ENCODE measurements at places on chromosomes 5 and 9.

DNA sequence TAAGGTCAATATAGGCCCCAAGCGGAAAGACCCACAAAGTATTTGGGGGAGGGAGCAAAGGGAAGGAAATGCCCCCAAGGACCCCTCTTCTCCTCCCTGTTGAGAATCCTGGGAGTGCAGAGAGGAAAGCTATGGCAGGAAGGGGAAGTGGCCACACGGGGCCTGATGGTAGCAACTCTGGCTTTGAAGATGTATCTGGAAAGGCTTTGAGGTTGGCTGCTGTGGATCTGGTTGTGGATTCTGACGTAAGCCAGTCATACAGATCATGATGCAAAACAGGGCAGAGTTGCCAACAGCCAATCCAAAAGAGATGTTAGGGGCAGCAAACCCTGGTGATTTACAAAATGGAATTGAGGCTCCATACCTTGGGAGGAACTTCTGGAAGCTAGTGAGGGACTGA is 108.8 kb downstream of the PRKACG start:
- no peak for DNase-seq

- DNase-seq = no peak
Measured at GRCh38 chr5:125510651-125511050, 764.2 kb upstream of the ZNF608 start.

DNA sequence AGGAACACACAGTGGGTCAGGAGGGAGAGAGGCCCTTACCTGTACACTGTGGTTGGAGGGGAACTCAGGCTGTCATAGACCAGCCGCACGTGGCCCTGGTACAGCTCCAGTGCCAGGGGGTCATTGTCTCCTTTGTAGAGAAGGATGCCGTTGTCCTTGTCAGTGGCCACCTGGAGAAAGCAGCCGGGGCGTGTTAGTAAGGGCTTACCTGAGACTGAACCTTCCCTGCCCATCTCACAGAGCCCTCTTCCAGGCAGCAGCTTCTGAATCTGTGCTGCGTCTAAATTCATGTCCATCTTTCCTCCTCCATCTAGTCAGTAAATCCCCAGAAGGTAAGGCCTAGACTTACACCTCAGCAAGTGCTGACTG is 104.7 kb upstream of the PANK3 start:
- DNase-seq = no peak

- DNase-seq = no peak
Measured at GRCh38 chr9:20630241-20630943, 8.1 kb upstream of the MLLT3 start.

DNA sequence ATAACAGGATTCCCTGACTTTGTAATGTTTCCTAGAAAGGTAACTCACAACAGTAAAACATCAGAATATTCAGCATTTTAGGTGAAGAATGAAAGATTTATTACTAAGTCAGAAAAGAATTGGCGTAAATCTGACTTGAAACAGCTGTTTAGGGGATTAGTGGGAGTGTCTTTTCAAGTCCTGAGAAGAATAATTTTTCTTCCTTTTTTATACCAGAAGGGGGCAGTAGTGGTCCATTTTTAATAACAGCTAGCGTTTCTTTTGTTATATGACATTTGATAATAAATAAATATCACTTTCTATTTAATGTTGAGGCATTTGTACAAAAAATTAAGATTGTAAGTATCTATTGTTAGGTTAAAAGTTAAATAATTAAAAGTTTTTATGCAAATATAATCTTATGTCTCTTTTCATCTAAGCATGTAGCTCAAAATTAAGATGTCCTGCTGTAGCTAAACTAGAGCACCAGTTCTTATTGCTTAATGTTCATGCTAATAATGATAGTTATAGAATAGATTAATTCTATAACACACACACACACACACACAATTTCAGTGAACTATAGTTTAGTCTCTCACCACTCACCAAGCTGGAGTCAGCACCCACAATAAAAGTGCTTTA is 258.7 kb upstream of the ARRDC3 start:
- DNase-seq = no peak

GRCh38 chr5:111173476-111173875 is 50.7 kb upstream of the CAMK4 start:
- no peak for DNase-seq

- no peak for DNase-seq
Measured at GRCh38 chr5:77431286-77431685, 60.8 kb downstream of the WDR41 start.

DNA sequence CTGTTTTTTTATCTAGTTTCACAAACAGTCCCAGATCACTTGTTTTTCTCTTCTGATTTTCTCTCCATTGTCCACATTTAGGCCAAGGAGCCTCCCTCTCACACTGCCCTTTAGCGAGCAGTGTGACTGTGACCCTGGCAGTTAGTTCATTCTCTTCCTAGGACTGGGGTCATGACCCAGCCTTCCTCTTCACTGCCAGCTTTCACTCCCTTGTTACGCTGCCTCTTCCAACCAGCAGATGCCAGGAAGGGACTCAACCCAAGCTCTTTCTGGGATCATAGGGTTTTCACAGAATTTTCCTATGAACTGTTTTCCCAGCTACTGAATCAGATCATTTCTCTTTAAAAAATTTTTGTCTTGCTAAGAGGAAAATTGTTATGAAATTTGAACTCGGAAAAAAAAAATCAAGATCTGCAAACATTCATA is 70.9 kb downstream of the LMNB1 start:
- DNase-seq = no peak

GRCh38 chr5:1875843-1876659 is 6.7 kb downstream of the IRX4 start:
- DNase-seq = no peak

- no peak for DNase-seq
Measured at GRCh38 chr9:37582548-37583157, 6.5 kb upstream of the FBXO10 start.
